D341Med (cell line): ENCODE measurements at places on chromosomes 6 and 20.

GRCh38 chr6:92559003-92559402 lies 860.4 kb downstream of the EPHA7 start:
- DNase-seq, result no peak

DNA sequence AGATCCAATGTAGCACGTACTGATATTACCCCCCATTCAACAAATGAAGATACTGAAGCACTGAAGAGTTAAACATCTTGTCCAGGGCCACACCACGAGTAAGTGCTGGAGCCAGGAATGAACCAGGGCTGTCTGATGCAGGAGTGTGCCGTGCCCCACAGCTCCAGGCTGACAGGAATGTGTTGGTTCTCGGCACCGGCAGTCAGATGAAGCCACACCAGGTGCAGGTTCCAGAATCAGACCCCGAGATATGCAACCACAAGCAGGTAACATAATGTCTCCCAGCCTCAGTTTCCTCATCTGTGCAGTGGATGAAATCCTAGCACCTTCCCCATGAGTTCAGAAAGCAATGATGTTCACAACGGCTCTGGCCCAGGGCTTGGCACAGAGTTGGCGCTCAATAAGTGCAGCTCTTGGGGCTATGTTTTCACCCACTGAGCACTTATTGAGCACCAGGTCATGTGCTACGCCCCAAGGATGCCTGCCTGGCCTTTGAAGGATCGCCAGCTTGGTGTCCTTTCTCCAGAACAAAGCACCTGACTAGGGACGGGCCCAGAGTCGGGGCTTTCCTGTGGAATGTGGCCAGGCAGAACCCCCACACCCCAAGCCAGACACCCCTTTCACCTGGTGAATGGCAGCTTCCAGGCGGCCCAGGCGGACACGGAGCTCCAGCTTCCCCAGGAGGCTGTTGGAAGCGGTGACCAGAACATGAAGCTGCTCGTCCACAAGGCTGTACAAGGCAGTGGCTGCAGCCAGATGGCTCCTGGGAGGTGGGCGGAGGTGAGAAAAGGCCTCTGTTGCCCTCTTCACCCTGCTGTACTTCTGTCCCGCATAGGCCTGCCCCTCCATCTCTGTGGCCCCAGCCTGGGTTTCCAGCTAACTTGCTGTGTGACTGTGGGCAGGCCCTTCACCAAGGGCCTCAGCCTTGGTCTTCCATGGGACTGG lies 41.3 kb downstream of the KIAA1755 start:
- DNase-seq, result no peak

DNA sequence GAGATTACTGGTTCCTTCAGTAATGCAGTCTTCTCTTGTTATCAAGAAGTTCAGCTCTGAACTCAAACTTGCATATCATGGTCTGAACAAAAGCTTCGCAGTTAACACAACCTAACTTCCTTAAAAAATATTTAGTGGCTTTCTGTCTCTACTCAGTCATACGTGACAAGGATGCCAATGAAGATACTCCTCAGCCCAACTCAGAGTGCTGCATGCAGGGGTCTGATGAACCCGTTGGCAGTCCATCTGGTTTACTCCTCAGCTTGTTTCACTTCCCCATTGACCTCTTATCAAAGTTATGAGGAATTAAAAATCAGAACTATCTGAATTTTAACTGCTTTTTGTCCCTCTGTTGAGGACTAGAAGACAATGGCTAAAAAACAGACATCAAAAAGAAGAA lies 56.6 kb upstream of the RIN2 start:
- no peak for DNase-seq

DNA sequence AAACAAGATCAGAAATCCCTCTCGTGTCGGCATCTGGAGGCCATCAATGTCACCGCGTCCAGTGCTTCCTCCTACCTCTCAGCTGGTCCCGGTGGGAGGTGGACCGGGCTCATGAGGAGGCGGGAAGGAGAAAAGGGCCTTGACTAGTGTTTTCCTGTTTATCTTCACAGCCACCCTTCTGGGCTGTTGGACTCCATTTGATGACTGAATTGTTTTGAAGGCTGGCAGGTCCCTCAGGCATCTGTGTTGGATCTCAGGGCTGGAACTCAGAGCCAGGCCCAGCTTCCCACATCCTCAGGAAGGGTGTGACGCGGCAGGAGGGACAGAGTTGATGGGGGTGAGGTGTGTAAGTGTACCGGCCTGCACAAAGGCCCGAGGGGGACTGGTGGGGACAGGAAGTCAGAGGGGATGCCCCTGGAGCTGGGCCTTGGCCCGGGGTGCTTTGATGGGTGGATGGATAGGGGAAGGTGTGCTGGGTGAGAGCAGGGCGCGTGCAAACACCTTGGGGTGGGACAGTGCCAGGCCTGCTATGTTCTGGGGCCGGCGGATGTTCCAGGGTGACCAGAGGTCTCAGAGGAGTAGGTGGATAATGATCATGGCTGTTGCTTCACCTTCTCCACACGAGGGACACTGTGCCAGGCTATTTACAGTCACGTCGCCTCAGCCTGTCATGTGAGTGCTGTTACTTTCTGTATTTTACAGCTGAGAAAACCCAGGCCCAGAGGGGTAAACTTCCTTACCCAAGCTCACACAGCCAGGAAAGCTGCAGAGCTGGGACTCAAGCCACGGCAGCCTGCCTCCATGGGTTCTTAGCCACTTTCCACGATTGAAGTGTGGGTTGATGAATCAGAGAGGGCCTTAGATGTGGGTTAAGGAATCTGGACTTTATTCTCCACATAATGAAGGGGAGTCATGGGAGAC lies 17.9 kb upstream of the CHMP4B start:
- no peak for DNase-seq

DNA sequence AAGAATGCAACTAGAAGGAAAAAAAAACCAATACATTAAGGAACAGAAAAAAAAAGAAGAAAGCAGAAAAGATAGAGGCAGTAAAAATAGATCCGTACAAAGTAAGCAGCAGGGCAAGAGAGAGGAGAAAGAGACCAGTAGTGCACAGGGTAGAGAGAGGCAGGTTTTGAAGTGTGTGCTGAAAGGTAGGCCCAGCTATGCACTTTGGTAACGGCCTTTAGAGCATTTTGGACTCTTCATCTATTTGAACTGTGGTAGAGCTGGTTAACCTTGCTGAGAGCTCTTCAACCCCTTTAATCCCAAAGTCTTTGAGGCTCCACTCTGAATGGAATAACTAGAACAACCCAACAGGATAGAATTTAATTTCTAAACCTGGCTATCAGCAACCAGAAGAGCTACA lies 45.2 kb downstream of the ADGRB3 start:
- no peak for DNase-seq

GRCh38 chr6:44674226-44675155 lies 287.0 kb downstream of the CDC5L start:
- no peak for DNase-seq

DNA sequence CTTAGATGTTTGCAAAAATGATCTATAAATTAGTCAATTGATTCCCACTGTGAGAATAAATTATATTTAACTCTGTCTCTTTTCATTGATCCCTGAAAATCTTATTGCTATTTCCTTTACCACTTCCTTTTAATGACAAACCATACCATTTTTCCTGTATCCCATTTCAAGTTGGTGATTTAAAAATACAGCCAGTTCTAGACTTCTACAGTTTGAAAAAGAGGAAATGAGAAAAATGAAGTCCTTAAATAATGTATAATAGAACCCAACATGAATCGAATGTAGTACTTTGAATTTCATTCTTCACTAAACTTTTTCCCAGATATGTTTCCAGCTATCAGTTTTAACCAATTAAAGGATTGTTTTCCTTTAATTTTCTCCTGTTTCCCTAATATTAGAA lies 29.5 kb upstream of the SDHAF4 start:
- DNase-seq, result no peak

DNA sequence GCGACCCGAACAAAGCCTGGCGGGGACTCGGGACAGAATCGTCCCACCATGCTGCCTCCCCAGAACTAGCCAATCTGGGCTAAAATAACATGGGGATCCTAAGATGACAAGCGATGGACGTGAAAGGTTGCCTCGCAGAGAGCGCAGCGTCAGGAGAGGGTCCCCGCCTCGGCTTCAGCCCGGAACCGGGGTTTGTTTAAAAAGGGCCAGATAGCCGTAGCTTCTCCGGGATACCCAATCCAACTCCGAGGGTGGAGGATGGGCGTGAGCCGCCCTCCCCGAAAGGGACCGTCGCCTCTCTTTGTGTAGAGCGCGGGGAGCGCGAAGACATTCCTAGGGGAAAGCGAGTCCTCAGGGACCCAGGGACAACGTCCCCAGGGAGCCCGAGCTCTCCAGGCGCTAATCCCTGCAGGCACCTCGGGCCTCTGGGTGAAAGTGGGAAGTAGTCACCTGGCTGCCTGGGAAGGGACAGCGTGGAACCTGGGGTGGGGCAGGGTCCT lies 643 bp downstream of the CD24 start:
- peak; percentile 67 for DNase-seq

GRCh38 chr6:14276071-14276470 lies 158.5 kb downstream of the CD83 start:
- DNase-seq, result no peak

- no peak for DNase-seq
These were observed 24.8 kb downstream of the NFYA start for GRCh38 chr6:41097467-41098090.

GRCh38 chr6:89321131-89321970 lies 6.3 kb upstream of the GABRR2 start:
- DNase-seq, result no peak

DNA sequence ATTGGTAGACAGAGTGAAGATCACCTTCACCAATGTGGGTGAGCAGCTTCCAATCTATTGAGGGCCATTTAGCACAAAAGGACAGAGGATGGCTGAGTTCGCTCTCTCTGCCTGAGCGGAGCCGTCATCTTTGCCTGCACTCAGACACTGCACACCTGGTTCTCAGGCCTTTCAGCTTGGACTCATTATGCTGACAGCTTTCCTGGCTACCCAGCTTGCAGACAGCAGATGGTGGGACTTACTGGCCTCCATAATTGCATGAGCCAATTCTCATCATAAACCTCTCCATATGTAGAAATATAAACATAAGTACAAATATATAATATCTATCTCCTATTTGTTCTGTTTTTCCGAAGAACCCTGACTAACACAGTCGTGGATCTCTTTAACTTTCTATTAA lies 13.7 kb downstream of the TBXT start:
- DNase-seq, result no peak

- DNase-seq, result peak; percentile 42
These were observed 72.3 kb downstream of the OR2B2 start for GRCh38 chr6:27839626-27840475.

DNA sequence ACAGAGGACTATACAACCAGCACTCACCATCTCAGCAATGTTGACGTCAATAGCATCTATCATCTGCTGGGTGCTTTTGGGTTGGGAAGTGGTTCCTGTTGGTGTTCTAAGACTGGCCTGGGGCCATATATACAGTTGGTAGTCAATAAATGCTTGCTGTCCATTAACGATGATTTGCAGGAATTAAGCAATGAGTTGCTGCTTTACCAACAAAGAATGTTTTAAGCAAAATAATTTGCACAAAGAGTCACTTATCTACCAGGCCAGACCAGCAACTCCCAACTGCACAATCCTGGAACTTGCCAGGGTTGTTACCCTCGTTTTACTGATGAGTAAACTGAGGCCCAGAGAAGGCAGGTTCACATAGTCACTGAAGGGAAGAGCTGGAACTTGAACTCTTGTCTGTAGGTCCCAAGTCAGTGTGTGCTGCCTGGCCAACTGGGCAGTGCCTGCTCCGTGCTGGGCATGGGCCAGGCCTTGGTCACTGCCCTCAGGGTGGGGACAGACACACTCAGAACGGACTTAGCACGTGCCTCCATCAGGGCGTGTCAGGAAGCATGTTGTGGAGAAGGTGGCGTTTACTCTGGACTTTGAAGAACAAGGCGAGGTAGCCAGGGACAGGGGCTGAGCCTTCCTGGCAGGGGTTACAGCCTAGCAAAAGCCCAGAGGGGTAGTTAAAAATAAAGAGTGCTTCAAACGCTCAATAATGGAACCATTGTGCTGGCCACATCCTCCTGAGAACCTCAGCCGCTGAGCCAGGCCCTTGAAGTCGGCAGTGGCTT lies 2.5 kb upstream of the SRC start:
- DNase-seq, result no peak

DNA sequence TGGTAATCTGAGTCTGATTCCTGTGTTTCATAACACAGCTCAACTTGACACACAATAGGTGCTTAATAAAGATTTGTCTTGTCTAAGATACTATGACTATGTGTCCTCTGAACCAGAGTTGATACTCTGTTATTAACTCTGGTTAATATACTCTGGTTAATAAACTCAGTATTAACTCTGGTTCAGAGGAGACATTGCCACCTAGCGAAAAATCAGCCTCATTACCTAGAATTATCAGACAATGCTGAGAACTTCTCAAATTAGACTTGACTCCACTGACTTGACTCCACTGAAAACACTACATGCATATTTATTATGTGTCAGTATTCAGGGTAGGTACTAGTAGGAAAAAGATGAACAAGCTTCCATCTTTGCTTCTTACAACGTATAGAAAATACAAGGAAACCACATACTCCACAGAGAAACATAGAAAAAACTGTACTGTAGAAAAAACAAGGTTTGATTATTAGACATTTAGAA lies 73.9 kb downstream of the AHI1 start:
- peak; percentile 30 for DNase-seq

DNA sequence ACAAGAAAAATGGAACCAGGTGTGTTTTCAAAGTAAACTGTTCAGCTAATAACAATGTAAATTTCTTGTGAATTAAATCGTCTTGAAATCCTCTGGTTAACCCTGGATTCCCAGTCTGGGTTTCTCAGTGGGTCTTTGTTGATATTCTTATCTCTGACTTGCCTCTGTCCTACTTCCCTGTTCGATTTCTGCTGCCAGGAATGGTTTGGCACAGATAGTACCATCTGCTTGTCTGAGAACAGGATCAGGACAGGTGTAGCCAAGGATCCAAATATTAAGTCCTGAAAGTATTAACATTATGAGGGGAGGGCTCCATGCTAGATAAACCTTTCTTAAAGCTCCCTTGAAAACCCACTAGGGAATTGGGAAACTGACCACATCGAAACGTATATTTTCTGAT lies 30.1 kb downstream of the ARFGEF2 start:
- no peak for DNase-seq

GRCh38 chr20:47708140-47708807 lies 77.0 kb downstream of the SULF2 start:
- DNase-seq, result no peak

DNA sequence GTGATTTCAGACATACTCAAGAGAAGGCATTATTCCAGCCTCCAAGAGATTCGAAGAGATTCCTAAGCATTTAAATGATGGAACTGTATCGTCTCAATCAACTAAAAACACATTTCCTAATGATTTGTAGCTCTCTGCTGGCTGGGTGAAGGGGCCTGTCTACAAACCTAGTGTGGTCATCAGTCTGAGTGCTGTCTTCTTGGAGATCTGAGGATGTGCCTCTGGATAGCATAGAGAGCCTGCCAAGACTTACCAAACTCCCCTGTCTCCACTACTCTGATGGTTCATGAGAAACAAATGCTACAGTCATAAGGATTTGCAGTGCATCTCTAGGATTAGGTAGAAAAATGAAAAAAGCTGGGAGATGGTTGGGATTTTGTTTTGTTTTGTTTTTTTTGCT lies 176.9 kb upstream of the CITED2 start:
- DNase-seq, result no peak

DNA sequence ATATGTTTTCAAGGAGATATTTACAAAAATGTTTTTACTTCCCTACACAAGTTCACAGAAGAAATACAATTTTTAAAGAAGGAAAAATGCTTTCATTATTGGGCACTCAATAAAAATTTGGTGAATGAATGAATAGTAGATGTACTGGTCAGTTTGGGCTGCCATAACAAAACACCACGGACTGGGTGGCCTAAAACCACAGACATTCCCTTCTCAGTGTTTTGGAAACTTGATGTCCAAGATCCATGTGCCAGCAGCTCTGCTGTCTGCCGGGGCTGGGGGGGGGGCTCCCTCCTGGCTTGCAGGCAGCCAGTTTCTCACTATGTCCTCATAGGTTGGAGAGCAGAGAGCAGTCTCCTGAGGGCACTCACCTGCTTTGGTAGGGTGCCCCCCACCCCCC lies 62.0 kb downstream of the FAM120B start:
- DNase-seq, result no peak
